T-helper 17 cell (primary cell): ENCODE measurements at places on chromosomes 2 and 18. TPM values are rescaled to one million over a fixed set of nuclear protein-coding genes. Genes with fewer than 3 reads are reported as not detected.

SULT1C4 gene
- total RNA-seq = 0.31 TPM

TMEM87B gene
- 16.3 TPM for total RNA-seq

EFR3B gene
- not detected for total RNA-seq

TPO gene
- 0.44 TPM for total RNA-seq

MOB4 gene
- total RNA-seq = 16.3 TPM

ABCG5 gene
- not detected for total RNA-seq

KATNAL2 gene
- total RNA-seq = 0.97 TPM

KLHL41 gene
- not detected for total RNA-seq

REG3A gene
- total RNA-seq = not detected

RHOB gene
- 62.9 TPM for total RNA-seq

DSC3 gene
- total RNA-seq = not detected

IL36G gene
- not detected for total RNA-seq

SCN7A gene
- total RNA-seq = not detected

XIRP2 gene
- total RNA-seq = not detected

WDR35 gene
- 3.5 TPM for total RNA-seq

ARHGEF4 gene
- 1.5 TPM for total RNA-seq

CHRNG gene
- not detected for total RNA-seq

BARD1 gene
- total RNA-seq = 5.5 TPM

TCF23 gene
- total RNA-seq = not detected

VWA3B gene
- not detected for total RNA-seq

RAPH1 gene
- total RNA-seq = 3.6 TPM

CAPN13 gene
- total RNA-seq = not detected

ATP6V1C2 gene
- total RNA-seq = not detected

C2orf78 gene
- total RNA-seq = not detected

TMEFF2 gene
- not detected for total RNA-seq
